ENCODE measurements at places on chromosomes 5 and 9. TPM values are rescaled to one million over a fixed set of nuclear protein-coding genes. Genes with fewer than 3 reads are reported as not detected.

GRCh38 chr5:144202072-144202471 lies 31.4 kb downstream of the KCTD16 start:
- no peak for DNase-seq

- no peak for DNase-seq
Measured at GRCh38 chr5:36441280-36441679, 139.6 kb upstream of the RANBP3L start.

DNA sequence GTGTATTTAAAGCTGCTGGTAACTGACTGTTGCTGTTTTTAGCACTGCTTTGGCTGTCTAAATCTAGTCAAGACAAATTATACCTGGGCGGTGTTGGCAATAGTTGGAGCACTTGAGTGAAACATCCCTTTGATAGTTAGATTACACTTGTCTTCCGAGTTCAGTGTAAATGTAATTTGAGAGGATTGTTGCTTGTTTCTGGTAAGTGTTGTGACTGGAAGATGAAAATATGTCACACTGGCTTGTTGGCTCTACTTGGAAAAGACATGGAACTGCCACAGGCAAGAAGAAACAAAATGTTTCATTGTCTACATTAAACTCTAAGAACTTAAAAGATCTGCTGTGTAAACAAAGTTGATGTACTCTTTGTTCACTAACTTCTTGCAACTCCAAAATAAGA lies 49.2 kb upstream of the PTPRD start:
- no peak for DNase-seq

DNA sequence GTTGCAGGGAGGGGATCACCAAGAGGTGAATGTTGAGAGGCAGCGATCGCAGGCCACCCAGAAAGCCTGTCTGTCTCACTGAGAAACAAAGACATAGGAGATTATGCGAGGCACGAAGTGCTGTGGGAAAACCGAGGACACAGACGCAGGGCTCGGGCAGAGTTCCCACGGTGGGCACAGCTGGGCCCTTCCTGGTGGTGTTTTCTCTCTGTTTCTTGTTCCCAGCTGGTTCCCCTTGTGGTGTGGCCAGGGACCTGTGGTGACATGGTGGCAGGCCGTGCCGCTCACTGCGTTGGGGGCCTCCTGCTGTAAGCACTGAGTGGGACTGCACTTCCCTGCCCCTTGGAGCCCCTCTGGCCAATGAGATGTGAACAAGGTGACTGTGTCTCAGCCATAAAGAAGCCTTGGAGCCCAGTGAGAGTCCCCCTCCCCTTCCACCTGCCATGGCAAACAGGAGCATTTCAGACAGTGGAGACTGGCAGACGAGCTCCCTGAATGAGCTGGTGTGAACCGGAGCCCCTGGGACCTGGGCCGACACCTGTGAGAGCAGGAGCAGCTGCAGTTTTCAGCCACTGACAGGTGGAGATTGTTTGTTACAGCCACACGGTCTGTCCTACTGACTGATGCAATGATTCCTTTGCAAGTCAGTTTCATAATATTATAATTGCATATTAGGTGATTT lies 13.2 kb upstream of the IRX4 start:
- no peak for DNase-seq

DNA sequence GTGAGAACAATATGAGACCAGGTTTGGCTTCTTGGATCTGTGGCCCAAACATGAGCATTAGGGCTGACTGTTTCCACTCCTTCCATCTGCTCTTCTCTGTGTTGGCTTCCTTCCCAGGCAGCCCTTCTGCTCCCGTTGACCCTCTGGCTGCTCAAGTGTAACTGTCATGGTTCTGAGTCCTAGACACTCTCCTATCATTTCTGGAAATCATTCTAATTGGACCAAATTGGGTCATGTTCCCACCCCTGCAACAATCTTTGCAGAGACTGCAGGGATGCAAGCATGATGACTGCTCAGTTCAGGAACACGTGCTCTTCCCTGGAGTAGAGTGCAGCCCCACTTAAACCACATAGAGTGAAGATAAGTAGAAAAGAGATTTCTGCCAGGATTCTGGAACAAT lies 741.4 kb downstream of the TAF11L14 start:
- no peak for DNase-seq

DNA sequence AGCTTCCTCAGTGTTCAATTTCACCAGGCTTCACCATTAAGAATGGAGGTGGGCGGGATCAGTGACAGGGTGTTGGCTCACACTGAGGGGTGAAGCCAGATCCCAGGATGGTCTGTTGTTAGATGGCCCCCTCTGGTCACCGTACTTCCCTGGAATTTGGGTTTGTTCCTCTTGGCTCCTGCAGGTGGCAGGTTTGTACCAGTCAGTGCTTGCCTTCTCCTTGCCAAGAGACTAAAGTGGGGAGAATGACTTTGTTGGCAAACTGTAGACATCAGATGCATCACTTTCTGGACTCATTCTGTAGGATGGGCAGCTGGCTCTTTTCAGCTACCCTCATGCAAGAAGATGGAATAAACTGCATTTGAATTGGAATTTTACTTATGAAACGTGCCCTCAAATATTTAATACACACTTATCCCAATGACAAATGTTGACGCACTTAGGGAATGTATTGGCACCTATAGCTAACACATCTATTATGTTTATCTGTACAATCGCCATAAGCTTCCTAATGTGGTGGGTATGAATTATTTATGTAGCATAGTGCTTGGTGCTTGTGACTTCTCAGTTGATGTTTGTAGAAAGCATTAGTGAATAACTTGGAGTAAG lies 31.4 kb upstream of the ANKRD55 start:
- DNase-seq: no peak

DNA sequence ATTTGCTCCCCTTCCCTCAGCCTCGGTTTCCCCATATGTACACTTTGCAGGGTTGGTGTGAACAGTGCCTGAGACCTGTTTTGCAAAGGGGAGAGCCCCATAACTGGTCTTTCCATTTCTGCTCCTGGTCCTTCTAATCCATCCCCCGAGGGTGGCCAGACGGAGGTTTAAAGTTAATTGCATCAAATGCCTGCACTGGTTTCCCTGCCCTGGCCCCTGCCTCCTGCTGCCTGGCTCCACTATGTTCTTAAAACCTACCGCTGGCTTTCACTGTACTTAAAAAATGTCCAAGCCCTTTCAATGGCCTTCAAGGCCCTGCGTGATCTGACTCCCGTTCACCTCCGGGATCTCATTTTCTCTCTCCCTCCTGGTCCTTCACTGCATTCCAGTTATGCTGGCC lies 183.0 kb downstream of the RGS3 start:
- no peak for DNase-seq

Gene DMGDH
- total RNA-seq: 3.7 TPM

Gene TAS2R1
- total RNA-seq: not detected

Gene EDIL3
- 59.1 TPM for total RNA-seq
